Stimulated activated CD8-positive, alpha-beta memory T cell treated with anti-CD3 and anti-CD28 coated beads, Interleukin-15, amount 100 ng/mL, for 1 hour (primary cell): ENCODE measurements at places on chromosomes 1 and 21.

- no peak for DNase-seq
Observed at GRCh38 chr1:101257500-101258325, 20.9 kb downstream of the S1PR1 start.

GRCh38 chr21:39805983-39806382 is 61.0 kb downstream of the IGSF5 start:
- no peak for DNase-seq

- DNase-seq, result no peak
Observed at GRCh38 chr1:43285269-43285990, at the start of gene C1orf210. Gene C1orf210, minus strand, starts transcription at chr1:43285581. Its CDS starts 2,311 bp downstream, at chr1:43283270.

DNA sequence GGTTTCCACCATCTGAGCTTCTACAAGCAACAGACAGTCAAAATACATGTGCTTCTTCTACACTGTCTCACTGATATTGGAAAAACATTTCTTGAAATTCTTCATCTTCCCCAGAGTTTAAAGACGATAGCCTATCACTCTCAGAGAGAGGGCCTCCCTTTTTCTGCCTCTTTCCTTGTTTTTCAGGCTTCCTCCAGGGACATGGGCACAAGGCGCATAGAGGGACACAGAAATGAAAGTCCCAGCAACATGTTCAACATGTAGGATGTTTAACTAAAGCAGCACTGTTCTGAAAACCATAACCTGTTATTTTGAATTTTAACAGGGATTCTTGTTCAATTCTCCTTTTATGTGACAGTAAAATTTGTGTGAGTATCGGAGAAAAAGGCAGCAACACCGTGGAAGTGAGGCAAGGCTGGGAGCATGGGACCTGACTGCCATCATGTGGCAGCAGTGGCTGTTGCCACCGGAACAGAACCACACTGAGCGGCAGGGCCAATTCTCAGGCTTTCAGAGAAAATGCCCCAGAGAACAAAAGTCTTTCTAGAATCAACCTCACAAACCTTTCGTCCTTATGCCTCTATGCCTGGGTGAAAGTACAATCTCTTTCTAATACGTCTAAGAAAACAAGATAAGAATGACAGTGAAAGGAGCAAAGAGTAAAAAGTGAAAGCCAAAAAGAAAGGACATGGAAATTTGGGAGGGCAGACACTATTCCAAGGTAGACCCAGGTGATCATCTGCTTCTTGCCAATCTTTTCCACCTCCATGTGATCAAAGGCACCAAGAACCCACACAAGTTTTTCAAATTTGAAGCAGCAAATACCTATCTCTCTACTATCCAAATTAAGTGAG is 54.5 kb downstream of the PCNX2 start:
- DNase-seq, result no peak

DNA sequence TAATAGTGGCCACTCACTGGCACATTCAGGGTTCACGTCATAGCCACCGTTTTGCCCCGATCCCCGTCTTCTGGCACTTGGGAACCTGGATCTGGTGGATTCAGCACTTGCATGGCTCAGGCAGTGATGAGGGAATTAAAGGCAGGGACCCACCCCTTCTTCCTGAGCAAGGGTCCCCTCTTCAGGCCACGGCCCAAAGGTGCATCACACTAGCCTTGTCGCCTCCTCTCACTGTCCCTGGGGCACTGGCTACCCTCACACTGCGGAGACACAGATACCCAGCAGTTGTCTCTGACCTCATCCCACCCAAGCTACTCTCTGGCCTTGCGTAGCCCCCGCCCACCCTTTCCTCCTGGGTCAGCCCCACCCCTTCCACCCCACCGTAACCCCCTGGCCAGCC is 19.9 kb upstream of the LDLRAP1 start:
- DNase-seq, result no peak

DNA sequence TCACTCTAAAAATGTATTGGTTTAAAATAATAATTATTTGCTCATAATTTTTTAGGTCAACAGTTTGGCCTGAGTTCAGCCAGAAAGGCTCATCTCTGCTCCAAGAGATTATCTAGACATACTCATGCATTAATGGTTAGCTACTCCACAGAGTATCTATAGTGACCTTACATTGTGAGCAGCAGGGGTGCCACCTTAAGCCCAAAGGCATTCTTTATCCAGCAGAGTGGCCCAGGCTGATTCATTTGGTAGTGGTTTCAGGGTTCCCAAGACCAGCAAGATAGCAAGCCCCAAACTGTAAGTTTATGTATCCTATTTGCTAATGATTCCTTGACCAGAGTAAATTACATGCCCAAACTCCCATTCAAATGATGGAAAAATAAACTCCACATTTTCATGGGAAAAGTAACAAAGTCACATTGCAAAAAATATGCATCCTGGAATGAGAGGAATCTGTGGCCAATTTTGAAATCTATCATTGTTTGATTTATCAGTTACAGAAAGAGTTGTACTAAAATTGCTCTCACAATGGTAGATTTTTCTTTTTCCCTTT is 182.6 kb upstream of the KCNK2 start:
- no peak for DNase-seq

DNA sequence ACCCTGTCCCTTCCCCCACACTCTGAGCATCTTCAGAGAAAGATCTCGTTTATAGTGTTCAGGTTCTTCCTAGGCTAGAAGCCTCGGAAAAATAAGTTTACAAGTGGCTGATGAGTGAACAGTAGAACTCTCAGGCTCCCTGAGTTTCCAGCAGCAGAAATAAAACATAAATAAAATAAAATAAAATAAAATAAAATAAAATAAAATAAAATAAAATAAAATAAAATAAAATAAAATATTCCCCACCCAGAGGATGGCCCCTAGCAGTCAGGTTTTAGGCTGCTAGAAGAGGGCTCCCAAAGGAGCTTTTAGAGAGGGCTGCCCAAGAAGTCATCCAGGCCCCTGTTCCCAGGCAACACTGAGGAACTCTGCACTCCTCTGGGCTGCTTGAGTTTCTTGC is 55.1 kb downstream of the KCNC4 start:
- no peak for DNase-seq

DNA sequence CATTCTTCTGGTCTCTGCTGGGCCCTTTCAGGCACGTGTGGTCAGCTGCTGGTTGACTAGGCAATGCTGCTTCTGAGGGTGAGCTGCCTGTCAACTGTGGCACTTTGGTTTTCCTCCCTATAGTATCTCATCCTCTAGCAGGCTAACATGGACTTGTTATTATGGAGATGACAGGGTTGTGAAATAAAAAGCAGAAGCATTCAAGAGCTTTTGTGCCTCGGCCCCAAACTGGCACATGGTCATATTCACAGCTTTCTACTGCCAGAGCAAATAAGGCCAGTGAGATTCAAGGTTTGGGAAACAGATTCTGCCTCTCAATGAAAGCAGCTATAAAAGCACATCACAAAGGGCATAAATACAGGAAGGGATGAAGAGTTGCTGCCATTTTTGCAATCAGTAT is 1.6 kb upstream of the ZNF124 start:
- DNase-seq, result no peak

DNA sequence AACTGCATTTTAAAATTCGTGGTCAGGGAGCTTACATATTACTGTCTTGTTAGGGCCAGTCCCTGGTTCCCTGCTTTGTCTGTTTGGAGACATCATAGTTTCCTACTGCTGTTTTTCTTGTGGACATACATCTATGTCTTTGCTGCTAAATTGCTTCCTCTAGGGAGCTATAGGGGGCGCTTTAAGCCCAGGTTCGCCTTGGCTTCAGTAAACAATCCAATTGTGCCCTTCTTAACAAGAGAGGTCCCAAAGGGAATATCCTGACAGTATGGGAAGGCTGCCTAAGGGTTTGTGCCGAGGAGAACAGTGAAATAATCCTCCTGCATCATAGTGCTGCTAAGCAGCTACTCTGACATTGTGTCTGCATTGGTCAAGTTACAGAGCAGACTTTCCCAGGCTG is 112.5 kb downstream of the USH2A start:
- no peak for DNase-seq

DNA sequence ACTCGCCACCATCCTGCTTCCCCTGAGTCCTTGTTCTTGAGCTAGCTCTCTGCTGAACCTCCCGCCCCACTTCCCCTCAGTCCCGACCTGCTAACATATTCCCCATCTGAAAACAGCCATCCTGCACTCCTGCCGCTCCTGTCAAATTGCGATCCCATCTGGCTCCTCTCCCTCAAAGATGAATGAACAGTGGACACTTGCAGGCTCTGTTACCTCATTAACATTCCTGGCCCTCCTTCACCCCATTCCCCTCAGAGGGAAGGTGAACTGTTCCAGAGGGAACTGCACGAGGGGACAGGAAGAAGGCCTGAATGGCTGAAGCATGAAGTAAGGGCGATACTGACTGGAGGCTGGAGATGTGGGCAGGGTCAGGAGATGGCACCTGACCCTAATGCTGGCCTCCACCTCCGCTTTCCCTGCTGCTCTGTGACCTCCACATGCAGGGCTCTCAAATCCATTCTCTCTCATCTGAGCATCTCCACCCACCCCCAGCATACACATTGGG is 7.4 kb upstream of the CELSR2 start:
- DNase-seq, result no peak

GRCh38 chr1:197994907-197995407 is 77.8 kb downstream of the LHX9 start:
- DNase-seq, result no peak

DNA sequence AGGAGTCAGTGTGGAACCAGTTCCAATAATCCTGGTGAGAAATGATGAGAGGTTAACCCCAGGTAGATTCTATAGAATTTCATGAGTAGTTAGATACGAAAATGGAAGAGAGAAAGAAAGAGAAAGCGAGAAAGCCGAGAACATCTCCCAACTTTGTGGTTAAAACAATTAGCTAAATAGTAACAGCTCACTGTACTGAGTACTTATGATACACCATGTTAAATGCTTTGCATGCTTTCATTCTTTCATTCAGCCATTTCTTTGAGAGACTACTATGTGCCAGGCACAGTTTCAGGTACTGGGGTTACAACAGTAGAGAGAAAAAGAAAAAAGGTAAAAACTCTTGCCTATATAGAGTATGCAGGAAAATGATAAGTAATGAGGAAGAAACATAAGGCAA is 109.7 kb upstream of the SYT6 start:
- no peak for DNase-seq
